ENCODE measurements at places on chromosomes 3 and 15. TPM values are rescaled to one million over a fixed set of nuclear protein-coding genes. Genes with fewer than 3 reads are reported as not detected.

DNA sequence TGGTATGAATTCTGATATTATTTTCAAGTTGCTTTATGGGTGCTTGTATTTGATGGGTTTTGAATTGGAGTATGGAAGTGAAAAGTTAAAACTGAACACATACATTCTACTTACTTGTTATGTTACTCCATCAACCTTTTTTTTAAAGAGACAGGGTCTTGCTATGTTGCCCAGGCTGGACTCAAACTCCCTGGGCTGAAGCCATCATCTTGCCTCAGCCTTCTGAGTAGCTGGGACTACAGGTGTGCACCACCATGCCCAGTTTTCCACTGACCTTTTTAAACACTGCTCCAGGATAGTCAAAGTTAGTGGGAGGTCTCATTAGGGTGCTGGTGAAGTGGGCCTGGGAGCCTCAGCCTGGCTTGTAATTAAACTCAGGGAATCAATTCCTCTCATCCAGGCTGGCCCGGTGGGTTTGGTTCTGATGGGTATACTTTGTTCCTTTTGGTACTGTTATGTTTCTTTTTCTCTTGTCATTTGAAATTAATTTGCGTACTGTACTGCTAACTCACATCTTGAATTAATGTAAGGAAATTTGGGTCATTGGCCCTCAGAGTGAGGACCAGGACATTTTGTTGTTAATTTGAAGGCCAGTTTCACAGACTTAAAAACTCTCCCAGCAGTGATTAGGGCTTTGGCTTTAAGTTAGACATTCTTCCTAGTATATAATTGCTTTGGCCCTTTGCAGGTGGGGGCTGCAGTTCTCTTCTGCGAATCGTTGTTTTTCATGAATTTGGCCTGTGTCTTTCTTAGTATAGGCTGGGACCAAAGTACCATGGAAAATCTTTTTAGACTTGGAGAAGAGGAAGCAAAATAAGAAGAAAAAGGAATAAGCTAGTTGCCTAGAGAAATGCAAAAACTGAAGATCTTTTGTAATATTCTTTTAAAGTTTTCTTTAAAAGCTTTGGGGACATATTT lies 66.9 kb downstream of the FNDC3B start:
- no peak for DNase-seq

DNA sequence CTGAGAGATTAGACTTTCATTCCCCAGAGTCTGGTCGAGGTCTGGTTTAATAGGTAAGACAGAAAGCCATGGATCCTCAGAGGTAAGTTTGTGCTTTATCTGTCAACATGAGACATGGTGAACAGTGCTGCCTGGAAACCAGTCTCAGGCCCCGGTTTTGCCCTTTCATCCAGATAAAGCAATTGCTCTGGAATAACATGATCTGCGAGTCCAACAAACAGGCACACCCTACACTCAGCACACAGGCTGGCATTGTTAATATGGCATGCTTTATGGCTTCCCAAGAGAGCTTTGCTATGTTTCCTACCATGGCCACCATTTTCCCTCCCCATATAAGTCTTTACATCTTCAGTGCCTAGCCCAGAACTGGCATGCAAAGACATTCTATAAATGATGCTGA lies 30.1 kb upstream of the MNS1 start:
- DNase-seq: no peak

GRCh38 chr3:50274371-50275104 lies 4.3 kb upstream of the LSMEM2 start:
- no peak for DNase-seq

DNA sequence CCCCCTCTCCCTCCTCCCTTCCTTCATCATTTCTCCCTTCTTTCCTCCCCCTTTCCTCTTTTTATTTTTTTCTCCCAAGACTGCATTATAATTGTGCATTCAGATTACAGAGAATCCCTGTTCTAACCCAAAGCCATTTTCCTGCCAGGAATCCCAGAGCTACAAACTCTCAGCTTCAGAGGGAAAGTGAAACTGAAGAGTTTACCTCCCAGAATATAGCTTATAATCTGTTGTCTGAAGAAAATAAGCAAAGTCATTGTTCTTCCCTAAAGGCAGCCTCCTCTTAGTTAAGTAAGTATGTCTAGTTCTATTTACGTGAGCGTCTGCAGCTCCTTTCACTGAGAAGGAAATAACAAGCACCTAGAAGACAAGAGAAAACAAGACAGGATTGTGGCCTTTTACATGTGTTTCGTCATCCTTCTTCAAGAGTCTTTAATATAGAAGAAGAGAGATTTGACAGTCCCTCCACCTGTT lies 97.2 kb downstream of the CHST2 start:
- DNase-seq: no peak

- no peak for DNase-seq
Measured at GRCh38 chr15:74809956-74810355, 2.7 kb upstream of the LMAN1L start.

- DNase-seq: no peak
Measured at GRCh38 chr3:32349184-32349583, 42.5 kb upstream of the CMTM7 start.

The HIGD2B gene
- total RNA-seq: not detected

The GOLGA6L4 gene
- 4.4 TPM for total RNA-seq

The MYZAP gene
- 65.5 TPM for total RNA-seq

Data from mesenteric fat pad (tissue), 1 donor.